ENCODE measurements at places on chromosomes 5 and 9. TPM values are rescaled to one million over a fixed set of nuclear protein-coding genes. Genes with fewer than 3 reads are reported as not detected.

DNA sequence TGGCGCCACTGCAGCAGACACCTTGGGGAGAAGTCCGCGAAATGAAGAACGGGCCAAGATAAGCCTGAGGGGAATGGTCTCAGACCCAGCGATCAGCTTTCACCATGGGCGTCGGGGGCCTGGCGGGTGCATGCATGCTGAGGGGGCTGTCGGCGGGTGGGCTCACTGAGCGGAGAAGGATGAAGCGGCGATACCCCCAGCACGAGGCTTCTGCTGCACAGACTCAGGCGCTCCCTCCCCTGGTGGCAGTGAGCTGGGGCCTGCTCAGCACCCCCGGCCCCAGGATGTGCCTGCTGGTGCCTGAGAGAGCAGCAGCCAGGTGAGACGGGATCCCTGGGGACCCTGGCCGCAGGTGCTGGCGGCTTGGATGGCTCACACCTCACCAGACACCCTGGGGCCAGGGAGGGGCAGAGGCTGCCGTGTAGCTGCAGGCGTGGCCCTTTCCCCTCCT, 31.2 kb downstream of the CEP72 start:
- no peak for DNase-seq
- no peaks in the 10 kb centered on the region for H3K27me3 ChIP-seq
- peaks cover 5% of the 10 kb centered on the region for H3K4me1 ChIP-seq
- H3K36me3 ChIP-seq: peaks cover 24% of the 10 kb centered on the region

GRCh38 chr5:178398901-178399700, 166.5 kb upstream of the PHYKPL start:
- no peaks in the 10 kb centered on the region for H3K4me1 ChIP-seq
- peaks cover 5% of the 10 kb centered on the region for H3K27me3 ChIP-seq
- no peaks in the 10 kb centered on the region for H3K36me3 ChIP-seq
- no peak for DNase-seq

DNA sequence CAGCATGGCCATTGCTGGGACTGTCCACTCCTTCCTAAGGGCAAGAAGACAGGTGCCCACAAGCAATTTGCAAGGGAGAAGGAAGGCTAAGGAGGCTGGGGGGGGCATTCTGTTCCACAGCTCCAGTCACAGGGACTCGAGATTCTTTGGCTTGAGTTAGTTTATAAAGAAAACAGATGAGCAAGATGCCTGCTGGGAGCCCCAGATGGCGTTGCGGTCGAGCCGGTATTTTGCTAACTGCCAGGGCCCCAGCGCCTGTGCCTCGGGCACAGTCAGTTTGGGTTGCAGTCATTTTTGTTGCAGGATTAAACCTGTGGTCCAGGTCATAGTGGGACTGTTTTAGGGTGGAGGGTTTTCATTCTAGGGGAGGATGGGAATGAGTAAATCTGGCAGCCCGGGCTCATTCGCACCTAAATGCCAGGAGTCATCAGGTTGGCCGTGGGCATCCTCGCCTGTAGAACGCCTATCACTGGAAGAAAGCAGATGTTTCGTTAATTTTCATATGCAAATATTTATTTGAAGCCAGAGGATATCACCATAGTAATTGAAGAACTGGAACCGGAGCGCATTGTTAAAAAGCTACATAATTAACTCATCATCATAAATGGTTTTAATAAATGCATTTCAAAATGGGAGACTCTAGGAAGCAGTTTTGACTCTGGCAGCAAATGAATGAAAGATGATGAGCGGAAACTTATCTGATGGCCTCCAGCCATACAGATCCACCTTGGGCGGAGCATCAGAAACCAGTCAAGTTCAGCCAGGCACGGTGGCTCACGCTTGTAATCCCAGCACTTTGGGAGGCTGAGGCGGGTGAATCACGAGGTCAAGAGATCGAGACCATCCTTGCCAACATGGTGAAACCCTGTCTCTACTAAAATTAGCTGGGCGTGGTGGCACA, 87.1 kb upstream of the FCN2 start:
- no peak overlapping the region for H3K4me3 ChIP-seq
- no peaks in the 10 kb centered on the region for H3K36me3 ChIP-seq
- no peaks in the 10 kb centered on the region for H3K4me1 ChIP-seq
- peaks cover 3% of the 10 kb centered on the region for H3K27me3 ChIP-seq
- no peak for DNase-seq

GRCh38 chr5:55853818-55854217, 2.7 kb downstream of the IL31RA start:
- DNase-seq: no peak
- no peaks in the 10 kb centered on the region for H3K36me3 ChIP-seq
- H3K4me3 ChIP-seq: no peak overlapping the region
- H3K27me3 ChIP-seq: peaks cover 32% of the 10 kb centered on the region
- H3K27ac ChIP-seq: no peak overlapping the region

- H3K4me1 ChIP-seq: no peaks in the 10 kb centered on the region
- no peak overlapping the region for H3K4me3 ChIP-seq
- H3K27me3 ChIP-seq: no peaks in the 10 kb centered on the region
- no peak for DNase-seq
- H3K36me3 ChIP-seq: no peaks in the 10 kb centered on the region
These were observed 48.2 kb downstream of the ABCA1 start for GRCh38 chr9:104879555-104880309.

- H3K36me3 ChIP-seq: peaks cover 3% of the 10 kb centered on the region
- no peak overlapping the region for H3K4me3 ChIP-seq
- no peak for DNase-seq
- no peak overlapping the region for H3K27ac ChIP-seq
These were observed 189.0 kb downstream of the SEC61B start for GRCh38 chr9:99411068-99411467.

- no peak overlapping the region for H3K27ac ChIP-seq
- no peak for DNase-seq
- no peak overlapping the region for H3K4me3 ChIP-seq
- no peaks in the 10 kb centered on the region for H3K4me1 ChIP-seq
These were observed 539.6 kb downstream of the LRRC70 start for GRCh38 chr5:63118221-63118620.

GRCh38 chr5:14685757-14686156, 21.2 kb downstream of the OTULIN start:
- H3K27ac ChIP-seq: peak overlapping the region; percentile 82
- peak overlapping the region; percentile 49 for H3K4me3 ChIP-seq
- peaks cover 22% of the 10 kb centered on the region for H3K4me1 ChIP-seq
- peak; percentile 63 for DNase-seq

GRCh38 chr5:15376803-15377202, 123.2 kb upstream of the FBXL7 start:
- H3K4me1 ChIP-seq: no peaks in the 10 kb centered on the region
- no peaks in the 10 kb centered on the region for H3K27me3 ChIP-seq
- H3K4me3 ChIP-seq: no peak overlapping the region
- H3K36me3 ChIP-seq: no peaks in the 10 kb centered on the region
- H3K27ac ChIP-seq: no peak overlapping the region
- DNase-seq: no peak

- H3K27ac ChIP-seq: no peak overlapping the region
- H3K27me3 ChIP-seq: no peaks in the 10 kb centered on the region
- H3K4me1 ChIP-seq: no peaks in the 10 kb centered on the region
These were observed 50.7 kb downstream of the ICE1 start for GRCh38 chr5:5473226-5473625.

GRCh38 chr5:72848474-72849428, 32.3 kb downstream of the TNPO1 start:
- DNase-seq: peak; percentile 64
- peaks cover 48% of the 10 kb centered on the region for H3K4me1 ChIP-seq
- peak overlapping the region; percentile 97 for H3K4me3 ChIP-seq
- peak overlapping the region; percentile 95 for H3K27ac ChIP-seq
- H3K36me3 ChIP-seq: peaks cover 21% of the 10 kb centered on the region

- DNase-seq: no peak
- no peaks in the 10 kb centered on the region for H3K27me3 ChIP-seq
- no peak overlapping the region for H3K4me3 ChIP-seq
- H3K36me3 ChIP-seq: no peaks in the 10 kb centered on the region
These were observed 577.3 kb upstream of the TLE4 start for GRCh38 chr9:78994471-78994870.

GRCh38 chr9:88396836-88397577, 8.8 kb downstream of the SPIN1 start:
- H3K27ac ChIP-seq: no peak overlapping the region
- H3K36me3 ChIP-seq: peaks cover 31% of the 10 kb centered on the region
- peaks cover 23% of the 10 kb centered on the region for H3K4me1 ChIP-seq
- DNase-seq: no peak
- H3K4me3 ChIP-seq: no peak overlapping the region

GRCh38 chr5:74042559-74042958, 416.6 kb downstream of the ARHGEF28 start:
- H3K4me1 ChIP-seq: no peaks in the 10 kb centered on the region
- no peak overlapping the region for H3K4me3 ChIP-seq

DNA sequence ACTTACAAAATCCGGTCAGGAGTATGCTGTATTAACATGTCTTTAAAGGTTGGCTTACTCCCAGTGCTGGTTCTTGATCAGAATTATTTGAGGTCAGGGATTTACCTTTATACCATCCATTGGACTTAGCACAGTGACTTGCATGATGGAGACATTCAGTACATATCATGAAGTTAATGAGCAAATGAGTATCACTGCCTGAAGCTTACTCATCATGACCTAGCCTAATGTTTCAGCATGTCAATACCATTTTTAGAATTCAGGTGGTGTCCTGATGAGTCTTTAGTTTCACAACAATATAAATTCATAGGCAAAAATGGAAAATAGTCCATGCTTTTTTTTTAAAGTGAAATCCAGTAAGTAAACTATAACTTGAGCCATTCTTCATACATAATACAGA, 226.0 kb upstream of the C9orf72 start:
- H3K4me3 ChIP-seq: no peak overlapping the region
- H3K36me3 ChIP-seq: no peaks in the 10 kb centered on the region
- H3K27me3 ChIP-seq: no peaks in the 10 kb centered on the region
- no peak overlapping the region for H3K27ac ChIP-seq
- DNase-seq: no peak

DNA sequence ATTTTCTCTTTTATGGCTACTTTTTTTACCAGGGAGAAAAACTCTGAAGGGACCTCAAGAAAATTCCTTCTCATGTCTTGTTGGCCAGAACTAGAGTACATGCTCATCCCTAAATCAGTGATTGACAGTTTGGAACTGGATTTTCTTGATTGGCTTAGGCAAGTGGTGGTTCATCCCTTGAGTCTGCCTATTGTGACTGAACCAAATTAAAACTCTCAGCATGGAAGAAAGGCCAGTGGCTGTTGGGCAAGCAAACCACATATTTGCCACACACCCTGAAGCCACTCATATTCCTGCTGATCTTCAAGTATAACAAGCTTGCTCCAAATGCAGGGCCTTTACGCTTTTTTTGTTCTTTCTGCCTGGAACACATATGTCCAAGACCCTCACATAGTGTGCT, 7.2 kb upstream of the HOMER1 start:
- peaks cover 2% of the 10 kb centered on the region for H3K27me3 ChIP-seq
- H3K4me3 ChIP-seq: no peak overlapping the region
- DNase-seq: no peak
- peaks cover 3% of the 10 kb centered on the region for H3K4me1 ChIP-seq
- no peak overlapping the region for H3K27ac ChIP-seq
- peaks cover 7% of the 10 kb centered on the region for H3K36me3 ChIP-seq

DNA sequence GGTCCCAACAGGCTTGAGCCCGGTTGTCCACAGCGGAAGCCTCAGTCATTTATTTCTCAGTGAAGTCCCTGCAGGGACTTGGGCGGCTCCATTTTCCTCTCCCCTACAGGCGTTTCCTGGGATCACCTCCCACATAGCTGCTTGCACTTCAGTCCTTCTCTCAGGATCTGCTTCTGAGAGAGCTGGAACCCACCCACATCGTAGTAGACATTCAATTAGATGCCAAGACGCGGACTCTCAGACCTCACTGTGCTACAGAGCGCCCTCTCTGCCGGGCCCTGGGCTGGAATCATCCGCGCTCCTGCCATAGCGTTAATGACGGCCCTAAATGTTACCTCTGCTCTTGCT, 54.0 kb upstream of the ROR2 start:
- no peaks in the 10 kb centered on the region for H3K36me3 ChIP-seq
- no peak for DNase-seq
- H3K27me3 ChIP-seq: peaks cover 12% of the 10 kb centered on the region
- no peak overlapping the region for H3K27ac ChIP-seq

DNA sequence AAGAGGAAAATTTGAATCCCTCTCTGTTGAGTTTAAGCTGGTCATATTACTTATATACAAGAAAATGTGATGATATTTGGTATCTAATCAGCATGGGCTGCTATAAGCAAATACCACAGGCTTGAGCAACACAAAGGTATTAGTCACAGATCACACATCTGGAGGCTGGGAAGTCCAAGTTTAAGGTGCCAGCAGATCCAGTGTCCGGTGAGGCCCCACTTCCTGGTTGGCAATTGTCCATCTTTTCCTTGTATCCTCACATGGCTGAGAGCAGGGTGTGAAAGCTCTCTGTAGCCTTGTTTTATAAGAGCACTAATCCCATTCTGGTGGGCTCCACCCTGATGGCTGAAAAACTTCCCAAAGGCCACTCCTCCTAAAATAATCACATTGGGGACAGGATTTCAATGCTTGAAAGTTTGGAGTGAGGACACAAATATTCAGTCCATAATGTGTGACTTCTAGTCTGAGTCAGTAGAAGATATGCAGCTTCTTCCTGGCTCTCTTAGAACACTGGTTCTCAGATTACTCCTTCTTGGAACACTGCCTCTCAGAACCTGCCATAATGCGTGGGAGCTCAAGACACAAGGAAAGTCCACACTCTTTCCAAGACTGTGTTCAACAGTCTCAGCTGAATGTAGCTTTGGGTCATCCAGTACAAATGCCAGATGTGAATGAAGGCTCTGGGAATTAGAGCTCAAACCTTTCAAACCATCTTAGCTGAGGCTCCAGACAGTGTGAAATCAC, 124.1 kb downstream of the PRDM9 start:
- H3K27me3 ChIP-seq: no peaks in the 10 kb centered on the region
- H3K36me3 ChIP-seq: no peaks in the 10 kb centered on the region
- no peak overlapping the region for H3K27ac ChIP-seq
- no peak overlapping the region for H3K4me3 ChIP-seq
- no peaks in the 10 kb centered on the region for H3K4me1 ChIP-seq

GRCh38 chr5:171499611-171500010, 80.2 kb downstream of the FGF18 start:
- H3K4me3 ChIP-seq: no peak overlapping the region
- H3K36me3 ChIP-seq: no peaks in the 10 kb centered on the region
- peaks cover 4% of the 10 kb centered on the region for H3K27me3 ChIP-seq
- no peaks in the 10 kb centered on the region for H3K4me1 ChIP-seq
- DNase-seq: no peak

- no peaks in the 10 kb centered on the region for H3K36me3 ChIP-seq
- H3K4me1 ChIP-seq: peaks cover 23% of the 10 kb centered on the region
- H3K27ac ChIP-seq: peak overlapping the region; percentile 68
These were observed 47.1 kb upstream of the MATR3 start for GRCh38 chr5:139246394-139246793.

DNA sequence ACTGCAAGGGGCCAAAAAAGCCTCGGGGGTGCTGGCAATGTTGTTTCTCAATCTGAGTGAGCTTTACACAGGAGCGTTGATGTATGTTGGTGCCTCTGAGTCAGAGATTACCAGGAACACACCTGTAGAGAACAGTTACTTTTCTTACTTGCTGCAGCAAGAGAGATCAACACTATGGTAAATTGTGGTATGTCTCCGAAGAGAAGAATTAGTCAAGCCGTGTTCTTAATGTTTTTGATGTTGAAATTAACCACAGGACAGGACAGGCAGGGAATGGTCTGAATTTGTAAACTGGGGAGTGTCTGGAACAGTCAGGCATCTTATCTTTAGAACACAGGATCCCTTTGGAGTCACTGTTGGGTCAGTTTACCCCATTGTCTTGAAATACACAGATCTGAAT, 285.7 kb downstream of the DNAH5 start:
- H3K4me3 ChIP-seq: no peak overlapping the region
- no peak overlapping the region for H3K27ac ChIP-seq
- H3K27me3 ChIP-seq: no peaks in the 10 kb centered on the region

Gene SH3GL2
- total RNA-seq: not detected

Gene NR4A3
- 20.4 TPM for total RNA-seq

Gene FCN2
- total RNA-seq: not detected

Gene TAS2R1
- not detected for total RNA-seq

Gene SNCAIP
- not detected for total RNA-seq

Gene ESM1
- total RNA-seq: 0.21 TPM

Gene AGXT2
- not detected for total RNA-seq
